Neural crest cell (in vitro differentiated cells): ENCODE measurements at places on chromosomes 5 and 9. TPM values are rescaled to one million over a fixed set of nuclear protein-coding genes. Genes with fewer than 3 reads are reported as not detected.
A peak's percentile ranks its signal among the peaks of the same experiment; 100 is the strongest.

FST gene
- total RNA-seq: 4.0 and 7.2 TPM in 2 replicates

CCDC192 gene
- total RNA-seq: 0.71 and 1.3 TPM in 2 replicates

EEIG1 gene
- total RNA-seq: 53.5 and 71.1 TPM in 2 replicates

SPINK4 gene
- total RNA-seq: not detected in 2 replicates

INSL6 gene
- total RNA-seq: not detected in 2 replicates

IFNA2 gene
- total RNA-seq: not detected in 2 replicates

- peaks cover 6% of the 10 kb centered on the region for H3K27me3 ChIP-seq
- peak overlapping the region; percentile 85 for H3K4me3 ChIP-seq
- H3K36me3 ChIP-seq: peaks cover 5% of the 10 kb centered on the region
- no peak for DNase-seq
- peak overlapping the region; percentile 14 for H3K27ac ChIP-seq
Observed at GRCh38 chr9:89496645-89497256, 1.2 kb downstream of the SEMA4D start.

DNA sequence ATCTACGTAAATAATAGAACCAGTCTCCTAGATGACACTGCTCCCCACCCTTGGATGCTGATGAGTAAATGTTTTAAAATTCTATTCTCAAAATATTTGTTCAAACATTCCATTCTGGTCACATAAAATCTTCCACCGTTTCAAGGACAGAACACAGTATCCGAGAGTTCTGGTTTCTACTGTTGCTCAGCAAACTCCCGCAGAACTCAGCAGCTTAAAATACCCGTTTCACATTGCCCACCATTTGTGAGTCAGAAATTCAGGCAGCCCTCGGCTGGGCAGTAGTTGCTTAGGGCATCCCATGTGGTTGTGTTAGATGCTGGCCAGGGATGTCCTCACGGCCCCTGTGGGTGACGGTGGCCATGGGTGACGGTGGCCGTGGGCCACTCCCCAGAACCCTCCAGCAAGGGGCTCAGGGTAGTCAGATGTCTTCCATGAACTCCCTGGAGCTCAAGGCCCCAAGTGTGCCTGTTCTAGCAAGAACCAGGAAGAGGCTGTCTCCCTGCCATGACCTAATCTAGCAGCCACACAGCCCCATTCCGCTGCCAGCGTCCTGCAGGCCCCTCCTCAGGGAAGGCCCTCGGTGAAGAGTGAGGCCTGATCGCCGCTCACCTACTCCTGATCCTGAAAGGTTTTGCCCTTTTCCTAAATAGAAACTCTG lies 17.4 kb downstream of the MGAT1 start:
- DNase-seq: no peak
- peaks cover 34% of the 10 kb centered on the region for H3K4me1 ChIP-seq
- H3K4me3 ChIP-seq: no peak overlapping the region
- H3K36me3 ChIP-seq: no peaks in the 10 kb centered on the region
- no peaks in the 10 kb centered on the region for H3K27me3 ChIP-seq

DNA sequence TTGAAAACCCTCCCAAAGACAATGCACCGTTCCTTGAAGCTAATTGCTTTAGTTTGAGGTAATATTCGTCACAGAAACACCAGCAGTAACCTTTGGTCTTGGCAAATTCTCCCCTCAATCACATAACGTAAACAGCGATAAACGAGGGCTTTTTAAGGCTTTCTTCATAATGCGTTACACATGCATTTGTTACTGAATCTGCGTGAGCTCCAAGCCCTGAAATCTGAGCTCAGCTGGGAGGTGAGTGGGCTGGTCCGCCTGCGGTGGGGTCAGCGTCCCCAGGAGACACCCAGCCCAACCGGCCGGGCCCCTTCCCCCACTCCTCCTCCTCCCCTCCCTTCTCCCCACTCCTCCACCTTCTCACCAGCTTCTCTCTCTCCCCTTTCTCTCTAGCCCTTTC lies 91.1 kb downstream of the BARX1 start:
- H3K27me3 ChIP-seq: no peaks in the 10 kb centered on the region
- DNase-seq: no peak
- no peak overlapping the region for H3K4me3 ChIP-seq

- no peak overlapping the region for H3K27ac ChIP-seq
Observed at GRCh38 chr9:120692901-120693699, 21.2 kb downstream of the MEGF9 start.

- peak overlapping the region; percentile 51 for H3K4me3 ChIP-seq
- DNase-seq: no peak
- no peaks in the 10 kb centered on the region for H3K36me3 ChIP-seq
- H3K4me1 ChIP-seq: peaks cover 9% of the 10 kb centered on the region
- H3K27me3 ChIP-seq: peaks cover 7% of the 10 kb centered on the region
Observed at GRCh38 chr5:149486726-149487635, 64.3 kb downstream of the CSNK1A1 start.

- peaks cover 83% of the 10 kb centered on the region for H3K27me3 ChIP-seq
- peaks cover 73% of the 10 kb centered on the region for H3K36me3 ChIP-seq
- no peak for DNase-seq
- no peak overlapping the region for H3K4me3 ChIP-seq
- H3K27ac ChIP-seq: peak overlapping the region; percentile 94
Observed at GRCh38 chr5:93592883-93593282, 9.9 kb downstream of the NR2F1 start.

GRCh38 chr5:172703952-172704351 lies 62.9 kb downstream of the NEURL1B start:
- peaks cover 20% of the 10 kb centered on the region for H3K4me1 ChIP-seq
- H3K4me3 ChIP-seq: no peak overlapping the region
- DNase-seq: no peak

- no peaks in the 10 kb centered on the region for H3K27me3 ChIP-seq
- H3K4me1 ChIP-seq: peaks cover 7% of the 10 kb centered on the region
- DNase-seq: no peak
- H3K36me3 ChIP-seq: no peaks in the 10 kb centered on the region
Observed at GRCh38 chr5:175629261-175629660, 28.6 kb upstream of the HRH2 start.

DNA sequence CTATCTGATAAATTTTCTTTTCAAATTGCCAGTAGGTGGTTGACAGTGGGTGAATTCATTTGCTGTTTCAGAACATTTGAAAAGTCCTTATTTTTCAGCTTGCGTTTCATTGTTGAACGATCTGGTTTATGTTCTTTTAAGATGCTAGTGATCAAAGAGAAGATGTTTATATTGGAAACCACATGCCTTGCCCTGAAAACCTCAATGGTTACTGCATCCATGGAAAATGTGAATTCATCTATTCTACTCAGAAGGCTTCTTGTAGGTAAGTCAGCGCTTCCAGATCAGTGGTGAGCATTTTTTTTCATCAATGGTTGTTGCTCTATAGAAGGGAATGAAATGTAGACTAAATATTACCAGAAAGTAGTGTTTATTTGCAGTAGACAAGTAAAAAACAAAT lies 16.6 kb upstream of the CAVIN4 start:
- no peaks in the 10 kb centered on the region for H3K4me1 ChIP-seq
- DNase-seq: no peak
- no peaks in the 10 kb centered on the region for H3K27me3 ChIP-seq
- H3K27ac ChIP-seq: no peak overlapping the region

GRCh38 chr5:107088907-107089306 lies 581.8 kb downstream of the EFNA5 start:
- H3K27ac ChIP-seq: peak overlapping the region; percentile 51
- H3K4me1 ChIP-seq: no peaks in the 10 kb centered on the region
- H3K4me3 ChIP-seq: no peak overlapping the region
- DNase-seq: no peak

DNA sequence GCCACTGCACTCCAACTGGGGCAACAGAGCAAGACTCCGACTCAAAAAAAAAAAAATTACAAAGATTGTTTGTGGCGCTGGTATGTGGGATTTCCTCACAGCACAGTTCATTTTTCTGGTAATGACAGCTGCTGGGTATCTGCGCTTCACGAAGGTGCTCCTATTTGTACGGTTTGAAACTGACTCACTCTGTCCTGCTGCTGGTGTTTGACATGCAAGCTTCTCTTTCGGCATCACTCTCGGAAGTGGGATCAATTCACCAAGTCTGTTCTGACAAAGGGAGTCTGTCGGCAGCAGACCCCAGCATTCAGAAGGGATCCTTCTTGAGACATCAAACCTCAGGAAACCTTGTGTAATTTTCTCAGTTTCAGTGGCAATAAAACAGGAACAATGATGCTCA lies 26.3 kb downstream of the MAML1 start:
- H3K4me1 ChIP-seq: peaks cover 56% of the 10 kb centered on the region
- no peaks in the 10 kb centered on the region for H3K27me3 ChIP-seq
- DNase-seq: no peak
- no peaks in the 10 kb centered on the region for H3K36me3 ChIP-seq
- H3K4me3 ChIP-seq: no peak overlapping the region

DNA sequence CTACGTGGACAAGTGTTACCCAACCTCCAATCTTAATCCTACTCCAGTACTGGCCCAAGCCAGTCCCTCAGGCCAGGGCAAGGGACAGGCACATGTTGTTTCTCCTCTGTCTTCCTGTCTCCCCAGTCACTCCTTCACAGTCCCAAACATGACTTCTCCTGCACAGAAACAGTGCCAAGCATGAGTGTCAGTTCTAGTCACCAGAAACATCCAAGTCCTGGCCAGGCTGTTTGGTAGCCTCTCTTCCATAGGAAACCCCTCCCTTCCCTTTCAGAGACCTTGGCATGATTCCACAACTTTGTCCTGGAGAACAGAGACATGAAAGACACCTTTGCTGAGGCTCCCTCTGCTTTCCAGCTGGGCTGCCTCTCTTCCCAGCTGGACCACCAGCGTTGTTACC lies 56.2 kb upstream of the SLC2A8 start:
- no peaks in the 10 kb centered on the region for H3K27me3 ChIP-seq
- no peak overlapping the region for H3K27ac ChIP-seq
- H3K36me3 ChIP-seq: peaks cover 3% of the 10 kb centered on the region
- H3K4me3 ChIP-seq: no peak overlapping the region
- DNase-seq: no peak

DNA sequence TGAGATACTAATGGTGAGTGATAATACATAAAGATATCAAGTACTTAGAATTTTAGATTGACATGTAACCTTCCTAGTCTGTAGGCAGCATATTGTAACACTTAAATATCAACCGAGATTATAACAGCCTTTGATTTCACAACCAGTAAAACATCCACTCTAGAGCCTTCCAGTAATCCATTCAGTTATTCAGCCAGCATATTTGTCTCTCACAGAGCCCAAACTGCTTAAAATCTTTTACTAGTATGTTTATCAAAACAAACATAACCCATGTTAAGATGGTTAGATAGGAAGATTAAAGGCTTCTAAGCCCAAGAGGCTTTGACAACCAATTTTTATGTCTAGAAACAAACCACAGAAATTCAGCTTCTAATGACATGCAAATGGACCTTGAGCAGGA lies 177.9 kb upstream of the FST start:
- no peak overlapping the region for H3K4me3 ChIP-seq
- H3K36me3 ChIP-seq: no peaks in the 10 kb centered on the region
- no peaks in the 10 kb centered on the region for H3K27me3 ChIP-seq
- H3K27ac ChIP-seq: no peak overlapping the region
- DNase-seq: no peak
- H3K4me1 ChIP-seq: no peaks in the 10 kb centered on the region

DNA sequence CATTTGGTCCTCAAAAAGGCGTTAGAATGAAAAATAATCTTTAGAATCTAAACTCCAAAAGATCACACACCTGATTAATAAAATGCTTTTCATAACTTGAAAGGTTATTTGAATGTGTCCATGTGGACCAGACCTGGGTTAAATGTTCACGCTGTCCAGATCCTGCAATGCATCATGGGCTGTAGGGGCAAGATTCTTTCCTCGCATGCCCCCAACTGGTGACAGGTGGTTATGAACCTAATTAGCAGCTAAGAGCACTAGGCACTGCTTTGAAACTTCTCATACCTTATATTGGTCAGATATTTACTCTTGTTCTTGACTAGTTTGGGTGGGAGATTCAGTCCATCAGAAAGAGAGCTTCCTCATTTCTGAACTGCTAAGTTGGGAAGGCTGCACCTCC lies 19.3 kb upstream of the PIP5K1B start:
- H3K27ac ChIP-seq: no peak overlapping the region
- peaks cover 17% of the 10 kb centered on the region for H3K27me3 ChIP-seq
- DNase-seq: no peak
- H3K36me3 ChIP-seq: no peaks in the 10 kb centered on the region
- H3K4me3 ChIP-seq: no peak overlapping the region

DNA sequence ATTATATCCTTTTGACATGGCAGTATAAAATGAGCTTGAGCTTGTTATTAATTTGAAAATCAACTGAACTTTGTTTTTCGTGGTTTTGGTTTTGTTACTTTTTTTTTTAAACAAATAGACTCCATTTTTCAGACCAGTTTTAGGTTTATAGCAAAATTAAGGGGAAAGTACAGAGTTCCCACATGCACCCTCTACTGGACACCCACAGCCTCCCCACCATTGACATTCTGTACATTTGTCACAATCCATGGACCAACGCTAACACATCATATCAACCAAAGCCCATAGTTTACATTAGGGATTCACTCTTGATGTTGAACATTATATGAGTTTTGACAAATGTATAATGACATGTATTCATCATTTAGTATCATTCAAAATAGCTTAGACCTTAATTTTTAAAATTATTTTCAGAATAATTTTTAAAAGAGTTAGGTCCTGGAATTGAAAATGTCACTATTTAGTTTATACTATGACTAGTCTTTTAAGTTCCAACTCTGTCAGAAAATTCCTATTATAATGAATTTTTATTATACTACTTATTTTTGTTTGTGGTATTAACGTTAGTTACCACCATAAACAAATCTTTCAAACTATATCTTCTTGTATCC lies 35.3 kb upstream of the JMY start:
- no peaks in the 10 kb centered on the region for H3K27me3 ChIP-seq
- no peaks in the 10 kb centered on the region for H3K36me3 ChIP-seq
- no peak overlapping the region for H3K27ac ChIP-seq
- H3K4me1 ChIP-seq: no peaks in the 10 kb centered on the region

DNA sequence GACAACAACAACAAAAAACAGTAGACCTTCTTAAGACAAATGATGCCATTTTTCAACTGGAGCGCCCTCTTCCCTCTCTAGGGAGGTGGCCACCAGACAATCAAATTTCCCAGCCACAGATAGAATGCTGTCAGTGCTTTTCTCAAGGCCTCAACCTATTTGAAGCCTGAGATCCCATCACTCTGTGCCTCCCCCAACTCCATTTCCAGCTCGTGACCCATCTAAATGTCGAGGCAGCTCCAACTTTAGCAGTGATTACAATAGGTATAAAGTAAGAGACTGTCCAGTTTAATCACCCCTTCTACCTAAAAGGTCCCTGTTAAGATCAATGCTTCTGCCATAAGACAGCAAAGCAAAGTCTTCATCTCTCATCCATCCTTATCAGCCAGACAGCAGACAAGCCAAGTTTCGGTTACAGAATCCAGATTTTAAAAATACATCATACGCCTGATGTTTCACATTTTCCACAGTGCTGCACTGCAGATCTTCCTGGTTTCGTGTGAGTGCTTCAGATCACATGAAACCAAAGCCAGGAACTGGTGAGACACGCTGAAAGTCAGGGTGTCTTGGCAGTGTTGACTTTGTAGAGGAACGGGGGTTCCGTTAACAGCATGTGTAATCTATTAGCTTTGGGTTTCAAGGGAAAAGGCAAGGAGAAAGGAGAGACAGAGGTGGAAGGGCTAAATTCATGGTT lies 447.8 kb downstream of the ENC1 start:
- H3K27me3 ChIP-seq: no peaks in the 10 kb centered on the region
- DNase-seq: no peak
- peaks cover 6% of the 10 kb centered on the region for H3K4me1 ChIP-seq
- H3K4me3 ChIP-seq: no peak overlapping the region
- no peaks in the 10 kb centered on the region for H3K36me3 ChIP-seq
